ENCODE measurements at places on chromosomes 2 and 18.

DNA sequence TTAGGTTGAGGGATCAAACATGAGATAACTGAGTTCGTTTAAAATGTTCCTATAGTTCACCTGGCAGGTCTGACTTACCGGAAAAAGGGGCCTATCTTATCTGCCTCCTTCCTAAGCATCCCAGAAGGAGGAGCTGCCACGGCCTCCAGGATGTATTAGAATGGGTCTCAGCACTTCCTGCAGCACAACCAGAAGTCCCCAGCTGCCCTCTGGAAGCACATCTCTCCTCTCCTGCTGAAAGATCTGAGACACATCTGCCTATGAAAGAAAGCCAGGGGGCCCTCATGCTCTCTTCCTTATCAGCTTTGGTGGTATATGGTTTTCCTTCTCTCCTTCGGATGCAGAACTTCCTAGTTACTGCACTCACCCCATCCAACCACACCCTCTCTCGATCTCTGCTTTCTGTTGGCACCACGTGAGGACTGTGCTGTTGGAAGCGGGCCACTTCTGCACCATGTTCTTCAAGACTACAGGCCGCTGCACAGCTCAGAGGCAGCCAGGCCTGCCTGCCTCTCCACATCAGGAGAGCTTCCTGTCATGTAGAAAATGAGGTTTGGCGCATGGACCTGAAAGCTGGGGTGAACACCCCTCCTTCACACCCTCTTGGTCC lies 6.5 kb downstream of the IGFBP5 start:
- peak; percentile 71 for DNase-seq

DNA sequence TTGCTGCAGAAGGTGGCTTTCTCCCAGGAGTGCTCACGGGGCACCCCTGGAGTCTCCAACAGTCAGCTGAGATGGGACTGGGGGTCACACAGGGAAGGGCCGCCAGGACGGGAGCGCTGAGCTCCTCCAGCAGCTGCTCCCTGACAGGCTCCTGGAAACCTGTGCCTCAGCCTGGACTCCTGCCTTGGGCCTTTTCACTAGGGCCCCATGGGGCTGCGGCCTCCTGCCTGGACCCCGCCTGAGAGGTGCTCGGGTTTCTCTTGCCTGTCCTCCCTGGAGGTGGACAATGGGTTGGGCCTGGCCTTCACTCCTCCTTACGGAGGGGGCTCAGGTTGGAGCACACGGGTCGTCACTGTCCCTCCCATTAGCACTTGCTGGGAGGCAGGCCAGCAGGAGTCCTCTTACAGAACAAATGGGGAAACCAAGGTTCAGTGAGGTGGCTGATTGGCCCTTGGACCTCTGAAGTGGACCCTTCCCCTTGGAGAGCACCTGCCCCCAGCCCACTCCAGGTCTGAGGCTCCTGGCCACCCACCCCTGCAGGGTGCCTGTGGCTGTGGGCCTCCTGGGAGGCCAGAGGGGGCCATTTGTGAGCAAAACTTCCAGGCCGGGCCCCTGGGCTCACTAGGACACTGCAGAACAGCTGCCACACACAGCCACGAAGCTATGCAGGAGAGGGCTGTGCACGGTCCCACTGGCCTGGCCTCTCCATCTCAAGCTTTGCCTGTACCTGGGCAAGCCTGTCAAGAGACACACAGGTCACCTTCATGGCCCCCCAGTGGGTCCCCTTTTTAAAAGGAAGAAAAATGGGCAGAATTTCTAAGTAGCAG lies 57.1 kb upstream of the ODC1 start:
- DNase-seq: no peak

DNA sequence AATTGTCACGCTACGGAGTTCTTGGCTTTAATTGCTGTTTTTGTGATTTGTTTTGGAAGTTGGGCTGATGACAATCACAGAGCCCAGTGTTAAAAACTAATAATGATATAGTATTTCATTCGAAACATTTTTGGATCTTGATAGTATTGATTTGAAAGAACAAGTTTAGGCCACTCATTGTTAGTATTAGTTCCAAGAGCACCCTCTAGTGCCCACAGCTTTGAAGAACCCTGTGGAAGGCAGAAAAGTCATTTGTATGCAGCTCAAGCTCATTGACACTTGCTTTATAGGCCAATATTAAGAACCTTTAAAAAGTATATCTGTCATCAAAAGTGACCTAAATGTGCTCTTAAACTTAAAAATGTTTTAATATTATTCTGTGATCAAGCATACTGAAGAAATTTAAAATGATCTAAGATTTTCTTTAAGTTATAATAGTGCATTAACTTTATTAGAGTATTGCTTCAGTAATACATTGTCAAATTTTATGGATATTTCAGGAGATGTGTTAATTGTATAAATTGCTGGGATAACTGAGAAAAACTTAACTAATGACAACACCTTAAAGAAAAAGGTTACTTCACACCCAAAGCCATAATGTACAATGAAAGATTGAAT lies 191.0 kb downstream of the GRB14 start:
- DNase-seq: no peak

DNA sequence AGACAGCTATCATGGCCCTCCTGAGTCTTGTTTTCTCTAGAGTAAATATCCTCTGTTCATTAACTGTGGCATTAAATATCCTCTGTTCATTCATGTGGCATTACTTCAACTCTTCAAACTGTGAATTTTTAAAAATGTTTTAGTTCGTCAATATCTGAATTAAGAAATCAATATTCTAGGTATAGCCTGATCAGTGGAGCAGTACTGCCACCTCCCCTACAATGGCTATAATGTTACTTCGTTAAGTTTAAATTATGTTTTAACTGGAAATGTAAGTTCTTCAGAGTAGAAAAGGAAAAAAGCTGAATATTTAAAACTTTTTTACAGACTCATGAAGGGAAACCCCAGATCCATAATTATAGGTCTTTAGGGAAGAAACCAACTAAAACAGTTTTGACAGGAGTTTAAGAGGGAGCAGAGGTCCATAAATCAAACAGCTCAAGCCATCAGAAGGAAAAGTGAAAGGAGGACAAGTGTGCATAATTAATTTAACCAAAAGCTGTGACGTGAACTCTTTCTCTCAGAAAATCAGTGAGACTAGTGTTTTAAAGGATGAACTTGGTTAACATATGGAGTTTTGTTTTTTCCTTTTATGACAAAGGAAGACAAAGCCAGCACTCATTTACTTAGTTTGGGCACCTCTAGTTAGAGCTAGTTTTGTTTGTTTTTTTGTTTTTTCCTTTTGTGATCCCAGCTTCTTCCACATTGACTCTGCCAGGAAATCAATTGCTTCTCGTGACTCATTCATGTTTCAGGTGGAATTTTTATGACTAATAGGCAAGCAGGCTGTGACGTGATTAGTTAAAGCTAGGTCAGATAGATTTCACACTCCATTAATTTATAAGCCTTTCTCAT lies 44.9 kb downstream of the RBBP8 start:
- DNase-seq: no peak

GRCh38 chr2:8805278-8806210 lies 31.9 kb downstream of the KIDINS220 start:
- DNase-seq: no peak

DNA sequence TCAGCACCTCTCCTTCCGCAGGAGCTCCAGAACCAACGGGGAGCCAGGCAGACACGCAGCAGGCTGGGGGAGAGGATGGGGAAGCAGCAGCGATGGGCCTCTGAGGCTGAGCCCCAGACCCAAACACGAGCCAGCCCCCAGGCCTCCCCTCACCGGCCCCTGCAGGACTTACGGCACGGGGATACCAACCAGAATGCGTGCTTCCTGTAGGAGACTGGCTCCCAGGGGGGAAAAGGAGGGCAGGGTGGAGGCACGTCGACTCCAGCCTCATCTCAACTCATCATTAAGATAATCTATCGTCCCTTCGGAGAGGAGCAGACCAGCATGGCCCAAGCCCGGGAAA lies 495.1 kb upstream of the MYT1L start:
- DNase-seq: no peak

GRCh38 chr2:232504438-232504837 lies 15.8 kb upstream of the PRSS56 start:
- DNase-seq: no peak

GRCh38 chr2:152559008-152559407 lies 158.3 kb downstream of the PRPF40A start:
- DNase-seq: no peak

GRCh38 chr2:174775571-174775980 lies 11.3 kb upstream of the CHRNA1 start:
- DNase-seq: no peak

DNA sequence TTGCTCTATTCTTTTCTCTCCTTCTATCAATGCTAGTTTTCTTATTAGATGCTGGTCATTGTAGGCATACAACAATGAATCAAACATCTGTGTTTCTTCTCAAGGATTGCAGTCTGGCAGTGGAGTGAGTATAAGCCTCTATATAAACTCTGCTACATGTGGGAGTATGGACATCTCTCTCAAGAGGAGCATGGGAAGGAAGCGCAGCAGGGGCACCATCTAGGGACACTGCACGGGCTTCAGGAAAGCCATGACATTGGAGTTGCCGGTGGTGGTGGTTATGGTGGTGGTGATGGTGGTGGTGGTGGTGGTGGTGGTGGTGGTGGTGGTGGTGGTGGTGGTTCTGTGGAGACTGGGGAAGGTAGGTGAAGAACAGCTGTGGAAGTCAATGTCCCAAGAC lies 462.6 kb downstream of the RNF144A start:
- no peak for DNase-seq

DNA sequence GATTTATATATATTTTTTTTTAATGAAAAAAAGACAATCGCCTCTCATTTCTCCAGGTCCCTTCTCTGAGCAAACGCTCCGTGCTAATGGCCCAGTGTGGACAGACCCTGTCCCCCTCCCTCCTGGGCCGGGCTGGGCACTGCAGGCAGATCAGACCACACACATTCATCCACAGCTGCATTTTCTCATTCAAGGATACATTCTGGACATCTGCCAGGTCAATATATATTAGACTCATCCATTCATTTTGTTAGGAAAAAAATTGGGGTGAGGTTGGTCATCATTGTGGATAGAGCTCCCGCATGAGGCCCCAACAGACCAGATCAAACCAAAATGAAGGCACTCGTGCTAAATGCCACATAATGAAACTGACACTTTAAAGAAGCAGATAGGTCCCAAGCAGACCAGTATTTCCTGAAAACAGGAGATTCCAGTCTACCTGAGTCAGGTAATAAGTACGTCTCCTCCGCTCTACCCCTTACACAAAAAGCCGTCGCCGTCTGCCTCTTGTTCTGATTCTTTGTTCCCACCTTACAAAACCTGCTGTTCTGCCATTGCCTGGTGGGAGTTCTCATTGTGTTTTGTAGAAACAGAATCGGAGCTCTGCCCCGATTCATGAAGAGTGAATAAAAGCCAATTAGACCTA lies 15.4 kb upstream of the OTOS start:
- DNase-seq: no peak

DNA sequence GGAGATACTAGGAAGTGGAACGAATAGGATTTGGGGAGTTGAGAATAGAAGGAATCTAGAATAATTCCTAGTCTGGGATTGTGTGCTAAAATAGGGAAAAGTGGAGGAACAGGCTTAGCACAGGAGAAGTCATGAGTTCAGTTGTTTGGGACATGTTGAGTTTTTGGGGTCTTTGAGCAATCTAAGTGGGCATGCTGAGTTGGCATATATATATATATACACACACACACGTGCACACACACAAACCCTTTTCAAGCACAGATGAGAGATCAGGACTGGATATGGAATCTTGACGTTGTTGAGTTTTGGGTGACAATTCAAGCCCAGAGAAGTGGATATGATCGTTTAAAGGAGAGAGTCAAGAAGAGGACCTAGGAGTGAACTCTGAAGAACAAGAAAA lies 168.2 kb upstream of the CHST9 start:
- no peak for DNase-seq

DNA sequence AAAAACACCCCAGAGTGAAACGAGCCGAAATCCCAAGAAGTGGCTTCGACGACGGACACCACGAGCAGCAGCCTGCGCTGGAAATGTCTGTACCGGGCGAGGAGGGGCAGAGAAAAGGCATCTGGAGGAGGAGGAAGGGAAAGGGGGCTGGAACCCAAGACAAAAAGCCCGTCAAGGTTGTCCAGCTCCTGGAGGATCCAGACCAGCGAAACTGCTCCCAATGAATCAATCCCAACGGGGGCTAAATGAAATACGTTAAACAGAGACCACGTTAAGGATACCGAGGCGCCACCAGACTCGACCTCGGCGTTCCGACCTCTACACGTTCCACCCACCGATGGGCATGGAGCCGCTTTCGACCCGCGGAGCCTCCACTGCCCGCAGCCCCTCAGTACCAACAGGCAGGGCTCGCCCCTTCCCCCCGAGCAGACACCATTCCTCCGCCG lies 400 bp downstream of the CCDC88A start:
- DNase-seq: peak; percentile 77

- no peak for DNase-seq
Observed at GRCh38 chr2:68971591-68972231, 2.7 kb upstream of the GKN1 start.

- DNase-seq: no peak
Observed at GRCh38 chr2:1518331-1518803, 105.1 kb downstream of the TPO start.

- no peak for DNase-seq
Observed at GRCh38 chr2:10787176-10787968, 25.2 kb downstream of the PDIA6 start.

DNA sequence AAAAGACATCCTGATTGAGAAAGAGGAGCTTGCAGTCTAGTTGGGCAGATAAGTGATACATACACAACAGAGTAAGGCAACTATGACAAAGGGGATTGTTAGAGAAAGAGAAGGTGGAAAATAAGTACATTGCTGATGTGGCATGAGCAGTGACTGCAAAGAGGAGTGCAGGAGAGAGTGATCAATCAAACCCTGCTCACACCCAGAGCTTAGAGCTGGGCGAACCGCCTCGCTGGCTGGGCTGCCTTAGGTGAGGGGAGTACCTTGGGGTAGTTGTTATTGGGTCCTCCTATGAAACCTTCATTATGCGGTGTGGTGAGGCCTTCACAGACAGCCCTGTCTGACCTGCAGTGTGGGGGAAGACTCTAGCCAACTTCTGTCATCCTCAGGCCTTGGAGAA lies 161.7 kb downstream of the FHOD3 start:
- DNase-seq: no peak

DNA sequence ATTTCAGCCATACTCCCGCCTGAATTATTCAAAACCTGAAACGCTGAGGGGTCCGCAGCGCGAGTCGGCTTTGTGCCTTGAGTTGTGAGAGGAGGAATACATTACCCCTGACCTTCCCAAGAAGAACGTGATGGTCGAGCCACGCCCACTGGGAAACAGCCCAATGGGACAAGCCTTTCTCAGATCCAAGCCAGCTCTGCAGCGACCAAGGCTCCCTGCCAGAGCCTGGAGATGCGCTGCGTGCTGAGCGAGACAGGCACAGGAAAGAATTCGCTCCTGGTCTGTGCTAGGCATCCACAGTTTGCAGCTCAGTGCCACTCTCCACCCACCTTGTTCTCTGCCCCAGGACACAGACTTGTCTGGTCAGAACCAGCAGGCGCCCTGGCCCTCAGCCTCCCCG lies 74.1 kb upstream of the GLI2 start:
- DNase-seq: peak; percentile 83

GRCh38 chr2:233281992-233282603 lies 25.5 kb upstream of the SAG start:
- DNase-seq: no peak

- no peak for DNase-seq
Observed at GRCh38 chr18:48676346-48676745, 137.5 kb downstream of the CTIF start.

- no peak for DNase-seq
Observed at GRCh38 chr18:13275075-13275474, 56.5 kb downstream of the LDLRAD4 start.
